Colonic mucosa (tissue), 4 donors: ENCODE measurements at places on chromosomes 3 and 15. TPM values are rescaled to one million over a fixed set of nuclear protein-coding genes. Genes with fewer than 3 reads are reported as not detected.
A peak's percentile ranks its signal among the peaks of the same experiment; 100 is the strongest.

DNA sequence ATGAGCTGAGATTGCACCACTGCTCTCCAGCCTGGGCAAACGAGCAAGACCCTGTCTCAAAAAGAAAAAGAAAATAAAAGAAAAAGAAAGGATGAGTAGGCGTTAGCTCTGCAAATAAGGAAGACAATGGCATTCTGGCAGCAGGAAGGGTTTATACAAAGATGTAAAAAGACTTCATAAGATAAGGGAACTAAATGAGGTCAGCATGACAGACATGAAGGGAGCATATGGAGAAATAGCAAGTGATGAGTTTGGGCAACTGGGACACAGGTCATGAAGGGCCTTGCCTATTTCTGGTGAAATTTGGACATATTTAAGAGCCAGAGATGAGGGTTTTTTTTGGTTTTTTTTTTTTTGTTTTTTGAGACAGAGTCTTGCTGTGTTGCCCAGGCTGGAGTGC lies 24.5 kb downstream of the TMEM266 start:
- DNase-seq: no peak

The STAB1 gene
- total RNA-seq: 46.5 TPM

DNA sequence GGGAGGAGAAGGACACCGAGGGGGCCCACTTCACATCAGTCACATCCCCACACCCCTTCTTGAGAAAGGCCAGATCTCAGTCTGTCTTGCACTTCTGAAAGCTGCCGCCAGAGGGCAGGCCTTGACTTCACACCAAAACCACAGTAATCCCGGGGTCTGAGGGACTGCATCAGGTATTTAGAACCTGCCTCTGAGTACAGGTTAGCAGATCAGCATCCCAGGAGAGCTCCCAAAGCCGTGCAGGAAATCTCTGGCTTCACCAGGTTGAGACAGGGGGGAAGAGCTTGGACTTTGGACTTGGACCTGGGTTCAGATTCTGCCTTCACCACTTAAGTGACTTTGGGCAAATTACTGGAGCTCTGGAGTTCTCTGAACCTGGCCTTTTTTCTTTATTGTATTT lies 50.3 kb downstream of the LHFPL4 start:
- DNase-seq: peak; percentile 66

The PLXNB1 gene
- total RNA-seq: 70.6 TPM

The RYR3 gene
- total RNA-seq: 1.1 TPM

The PFN2 gene
- 35.7 TPM for total RNA-seq

The PRSS50 gene
- total RNA-seq: not detected

The CLRN1 gene
- not detected for total RNA-seq

- no peak for DNase-seq
Measured at GRCh38 chr3:39287216-39288164, 7.7 kb upstream of the CX3CR1 start.

DNA sequence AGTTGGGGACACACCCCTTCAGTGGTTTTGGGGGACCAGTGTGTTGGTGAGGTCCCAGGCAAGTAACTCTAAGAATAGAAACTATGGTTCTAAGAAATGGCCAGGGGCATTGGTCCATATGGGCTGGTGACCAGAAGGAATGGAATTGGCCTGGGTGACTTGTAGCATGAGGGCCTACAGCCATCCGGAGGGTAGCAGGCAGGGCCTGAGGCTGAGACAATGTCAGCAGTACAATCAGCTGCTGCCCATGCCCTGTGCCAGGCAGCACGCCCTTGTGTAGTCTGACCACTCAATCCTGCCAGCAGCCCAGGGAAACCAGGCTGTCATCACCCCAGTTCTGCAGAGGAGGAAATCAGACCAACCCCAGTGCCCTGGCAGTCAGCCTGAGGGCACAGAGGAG lies 100.6 kb downstream of the DNAJB8 start:
- DNase-seq: no peak

DNA sequence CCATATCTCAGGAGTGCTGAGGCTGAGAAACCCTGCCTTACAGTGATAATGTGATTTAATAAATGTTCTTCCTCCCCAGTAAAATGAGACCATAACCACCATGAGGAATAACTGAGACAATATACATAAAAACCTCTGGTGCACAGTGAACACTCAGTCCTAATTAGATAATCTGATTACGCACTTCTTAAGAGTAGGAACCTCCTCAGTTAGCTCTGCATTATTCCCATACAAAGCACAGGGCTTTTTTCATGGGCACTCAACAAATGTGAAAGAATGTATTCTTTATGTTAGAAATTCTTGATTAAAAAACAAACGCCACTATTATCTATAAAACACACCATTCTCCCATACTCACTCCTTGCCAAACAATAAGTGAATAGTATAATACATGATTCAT lies 97.0 kb downstream of the TNIK start:
- DNase-seq: no peak

GRCh38 chr3:173699353-173699752 lies 301.8 kb downstream of the NLGN1 start:
- DNase-seq: no peak

- DNase-seq: no peak
Measured at GRCh38 chr3:177795859-177796258, 598.6 kb upstream of the TBL1XR1 start.

DNA sequence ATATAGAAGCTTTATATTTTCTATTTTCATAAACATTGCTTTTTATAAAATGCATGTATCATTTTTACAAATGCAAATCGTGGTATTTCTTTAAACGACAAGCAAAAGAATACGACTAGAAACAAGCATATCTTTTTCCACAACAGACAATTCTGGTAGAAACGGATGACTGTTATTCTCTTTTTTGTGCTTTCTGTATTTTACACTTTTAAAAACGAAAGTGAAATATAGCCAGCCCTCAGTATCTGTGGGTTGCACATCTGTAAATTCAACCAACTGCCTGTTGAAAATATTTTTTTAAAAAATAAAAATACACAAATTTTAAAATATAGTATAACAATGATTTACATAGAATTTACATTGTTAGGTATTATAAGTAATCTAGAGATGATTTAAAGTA lies 61.3 kb downstream of the PRTG start:
- no peak for DNase-seq

GRCh38 chr15:89735773-89736172 lies 15.3 kb downstream of the MESP1 start:
- DNase-seq: no peak

GRCh38 chr3:27508424-27508823 lies 24.2 kb upstream of the SLC4A7 start:
- DNase-seq: no peak

- no peak for DNase-seq
Measured at GRCh38 chr3:144085964-144086363, 114.3 kb downstream of the DIPK2A start.

GRCh38 chr3:31367518-31367917 lies 165.2 kb upstream of the STT3B start:
- DNase-seq: no peak

DNA sequence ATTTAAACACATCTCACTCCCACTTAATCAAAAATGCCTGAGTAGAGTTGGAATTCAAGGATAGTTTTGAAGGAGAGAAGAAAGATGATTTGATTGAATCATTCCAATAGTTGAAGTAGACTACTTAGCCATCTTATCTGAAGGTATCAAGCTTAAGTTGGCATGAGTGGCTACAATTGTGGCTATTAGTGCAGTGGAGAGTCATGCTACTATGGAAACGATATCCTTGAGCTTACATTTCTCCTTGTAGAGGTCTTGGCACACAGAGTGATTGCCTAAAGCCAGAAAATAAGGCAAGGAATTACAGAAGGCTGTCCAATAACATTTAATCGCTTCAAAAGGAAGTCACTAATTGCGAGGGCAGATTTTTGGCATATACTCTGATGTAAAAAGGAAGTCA lies 1022.7 kb downstream of the IGSF11 start:
- no peak for DNase-seq

DNA sequence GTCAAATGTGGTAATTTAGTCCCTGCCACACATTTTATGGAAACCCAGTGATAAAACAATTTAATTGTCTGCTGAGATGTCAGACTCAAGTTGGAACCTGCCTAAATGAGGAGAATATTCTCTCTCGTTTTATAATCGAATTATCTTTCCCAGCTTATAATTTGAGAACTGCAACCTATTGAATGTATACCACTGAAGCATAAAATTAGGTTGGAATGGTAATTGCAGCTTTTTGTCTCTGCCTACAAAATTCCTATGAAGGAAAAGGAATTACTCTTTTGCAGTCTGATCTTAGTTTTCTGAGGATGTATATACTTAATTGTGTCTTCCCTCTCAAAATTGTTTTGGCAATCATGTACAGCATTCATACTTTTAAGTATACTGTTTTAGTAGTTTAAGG lies 28.9 kb downstream of the RAD51 start:
- no peak for DNase-seq

DNA sequence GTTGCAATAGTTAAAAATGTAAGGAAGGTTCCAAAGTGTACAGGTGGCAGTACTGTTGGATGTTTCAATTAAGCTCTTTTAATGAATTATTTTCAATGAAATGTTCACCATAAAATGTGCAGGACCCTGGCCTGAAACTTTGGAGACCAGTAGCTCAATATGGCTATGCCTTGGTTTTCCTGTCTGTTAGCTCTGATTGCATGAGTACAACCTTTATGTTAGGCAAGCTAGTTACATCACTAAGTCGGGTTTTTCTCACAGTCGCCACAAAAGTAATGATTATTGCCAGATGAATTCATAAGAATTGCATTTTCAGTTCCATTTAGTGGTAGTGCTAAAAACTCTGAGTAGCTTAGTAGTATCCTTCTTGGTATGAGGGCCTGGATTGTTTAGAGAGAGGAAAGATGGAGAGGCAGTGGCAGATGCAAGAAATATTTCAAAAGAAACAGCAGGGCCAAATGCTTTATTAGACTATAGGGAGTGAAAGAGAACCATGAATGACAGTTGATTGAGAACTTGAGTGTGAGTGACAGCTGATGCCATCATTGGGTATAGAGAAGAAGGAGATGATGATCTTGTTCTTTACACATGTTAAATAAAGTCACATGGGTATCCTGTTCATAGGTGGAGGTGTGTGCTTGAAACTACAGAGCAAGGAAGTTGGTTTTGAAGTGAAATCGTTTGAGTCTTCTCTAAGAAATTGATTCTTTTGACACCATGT lies 109.5 kb downstream of the AKAP13 start:
- no peak for DNase-seq

DNA sequence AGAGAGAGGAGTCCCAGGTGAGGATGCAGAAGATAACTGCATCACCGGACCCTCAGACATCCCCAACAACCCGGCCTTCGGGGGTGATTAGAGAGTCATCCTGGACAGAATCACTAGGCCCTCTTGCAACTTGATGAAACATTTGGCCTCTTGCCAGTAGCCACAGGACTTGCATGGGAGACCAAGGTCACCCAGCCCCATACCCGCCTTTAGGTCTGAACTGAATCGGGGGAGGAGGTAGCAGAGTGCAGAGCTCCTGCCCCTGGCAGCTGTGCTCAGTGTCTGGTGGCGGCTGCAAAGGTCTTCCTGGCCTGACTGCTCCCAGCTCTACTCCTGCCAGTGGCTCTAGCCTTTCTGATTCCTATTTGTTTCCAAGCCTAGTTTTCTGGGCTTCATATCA lies 12.4 kb downstream of the PIF1 start:
- no peak for DNase-seq

The SLC22A14 gene
- 0.11 TPM for total RNA-seq

DNA sequence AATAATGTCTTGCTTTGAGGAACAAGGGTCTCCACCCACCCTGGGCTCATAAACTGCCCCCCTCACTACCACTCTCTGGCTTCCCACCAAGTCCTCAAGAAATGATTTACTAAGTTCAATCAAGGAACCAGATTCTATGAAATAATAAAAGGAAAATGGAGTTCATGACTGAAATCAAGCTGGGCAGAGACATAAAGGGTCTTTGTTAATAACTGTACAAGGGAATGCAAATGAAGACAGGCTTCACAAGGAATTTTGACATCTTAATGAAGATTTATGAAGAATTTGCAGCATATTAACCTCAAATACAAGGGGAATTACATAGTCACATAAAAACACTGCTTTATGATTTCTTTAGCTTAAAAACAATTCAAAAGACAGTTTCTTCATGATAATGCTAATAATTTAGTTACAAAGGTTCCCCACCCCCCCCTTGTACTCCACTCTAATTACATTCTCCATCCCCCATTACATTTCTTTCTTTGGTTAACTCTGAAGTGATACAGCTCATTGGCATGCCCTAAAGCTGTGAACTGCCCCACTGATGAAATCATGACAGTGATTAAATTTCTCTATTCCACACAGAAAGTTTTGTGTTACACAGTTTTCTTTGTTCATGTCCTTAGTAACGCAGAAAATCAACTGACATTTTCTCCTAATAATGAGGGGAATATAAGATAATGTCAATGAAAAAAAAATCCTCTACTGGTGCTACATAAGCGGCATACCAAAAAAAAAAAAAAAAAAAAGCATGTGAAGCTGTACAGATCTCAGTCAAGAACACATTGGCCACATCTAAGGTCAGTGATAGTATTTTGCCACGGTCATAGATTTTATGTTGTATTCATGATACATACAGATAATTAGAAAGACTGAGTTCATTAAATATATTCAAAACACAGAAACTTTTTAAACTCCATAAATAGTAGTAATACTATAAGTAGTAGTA lies 54.4 kb downstream of the WWTR1 start:
- DNase-seq: no peak

The FBXW12 gene
- not detected for total RNA-seq

The PPP1R14D gene
- 137 TPM for total RNA-seq

The PPP1R2 gene
- 55.8 TPM for total RNA-seq

GRCh38 chr15:92928225-92928750 lies 28.2 kb downstream of the CHD2 start:
- no peak for DNase-seq

DNA sequence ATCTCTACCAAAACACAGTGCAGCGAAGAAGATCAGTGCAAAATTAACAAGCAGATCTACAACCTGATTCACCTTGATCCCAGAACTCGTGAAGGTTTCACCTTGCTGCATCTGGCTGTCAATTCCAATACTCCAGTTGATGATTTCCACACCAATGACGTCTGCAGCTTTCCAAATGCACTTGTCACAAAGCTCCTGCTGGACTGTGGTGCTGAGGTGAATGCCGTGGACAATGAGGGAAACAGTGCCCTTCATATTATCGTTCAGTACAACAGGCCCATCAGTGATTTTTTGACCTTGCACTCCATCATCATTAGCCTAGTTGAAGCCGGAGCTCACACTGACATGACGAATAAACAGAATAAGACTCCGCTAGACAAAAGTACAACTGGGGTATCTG lies 13.2 kb downstream of the FEM1B start:
- no peak for DNase-seq

DNA sequence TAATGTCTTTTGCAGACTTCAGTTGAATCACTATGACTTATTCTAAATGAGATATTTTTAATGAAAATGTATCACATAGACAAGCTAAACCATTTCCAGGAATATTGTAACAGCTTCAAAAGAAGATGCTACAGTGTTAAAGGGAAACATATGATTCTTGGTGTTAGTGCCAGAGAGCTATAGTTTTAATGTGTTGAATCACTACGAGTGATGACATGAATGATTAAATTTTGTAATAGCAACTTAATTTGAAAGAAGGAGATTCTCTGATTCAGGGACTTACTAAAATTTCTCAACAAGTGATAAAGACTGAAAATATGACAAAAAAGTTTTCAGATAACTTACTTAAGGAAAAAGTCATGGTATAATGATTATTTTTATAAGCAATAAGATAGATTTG lies 267.3 kb upstream of the SLITRK3 start:
- DNase-seq: no peak

- DNase-seq: no peak
Measured at GRCh38 chr3:60573494-60573893, 677.8 kb downstream of the FHIT start.
